Activated CD8-positive, alpha-beta memory T cell treated with anti-CD3 and anti-CD28 coated beads for 4 hours (primary cell): ENCODE measurements at places on chromosomes 4 and X.

DNA sequence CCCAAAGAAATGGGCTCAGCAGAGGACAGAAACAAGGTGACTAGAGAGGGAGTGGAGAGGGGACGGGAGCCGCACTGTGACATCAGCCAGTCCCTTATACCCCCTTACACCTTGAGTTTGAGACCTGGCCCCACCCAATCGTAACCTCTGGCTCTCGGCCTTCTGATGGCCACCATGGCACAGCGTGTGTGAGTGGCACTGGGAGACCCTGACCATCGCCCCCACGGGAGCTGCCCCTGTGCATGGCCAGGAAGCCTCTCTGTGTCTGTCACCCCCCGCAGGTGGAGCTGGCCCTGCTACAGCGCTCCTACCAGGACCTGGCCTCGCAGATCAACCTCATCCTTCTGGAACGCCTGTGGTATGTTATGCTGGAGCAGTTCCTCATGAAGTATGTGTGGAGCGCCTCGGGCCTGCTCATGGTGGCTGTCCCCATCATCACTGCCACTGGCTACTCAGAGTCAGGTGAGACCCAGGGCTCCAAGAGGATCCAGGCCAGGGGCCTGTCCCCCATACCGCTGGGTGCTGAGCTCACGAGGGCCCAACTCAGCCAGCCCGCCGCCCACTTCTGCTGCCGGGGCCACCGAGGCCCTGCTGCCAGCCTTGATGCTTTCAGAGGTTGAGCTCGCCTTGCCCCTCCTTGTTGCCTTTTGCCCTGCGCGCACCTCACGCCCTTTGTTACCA, 4.4 kb downstream of the ABCD1 start:
- DNase-seq, result no peak

DNA sequence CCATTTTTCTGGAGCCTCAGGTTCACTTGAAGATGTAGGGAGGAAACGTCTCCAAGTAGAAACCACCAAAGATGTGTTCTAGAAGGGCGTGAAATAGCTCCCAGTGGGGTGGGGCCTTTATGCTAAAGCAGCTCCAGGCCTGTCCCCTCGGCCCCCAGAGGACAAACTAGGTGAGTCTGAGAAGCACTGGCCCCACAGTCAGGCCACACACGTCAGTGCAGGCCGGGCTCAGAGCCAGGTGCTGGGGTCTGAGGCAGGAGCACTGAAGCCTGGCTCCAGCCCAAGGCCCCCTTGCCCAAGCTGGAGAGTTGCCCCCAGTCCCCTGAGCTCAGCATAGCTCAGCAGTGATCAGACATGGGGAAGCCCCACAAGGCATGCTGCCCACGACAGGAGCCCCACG, 95.4 kb upstream of the PSAPL1 start:
- DNase-seq, result no peak

DNA sequence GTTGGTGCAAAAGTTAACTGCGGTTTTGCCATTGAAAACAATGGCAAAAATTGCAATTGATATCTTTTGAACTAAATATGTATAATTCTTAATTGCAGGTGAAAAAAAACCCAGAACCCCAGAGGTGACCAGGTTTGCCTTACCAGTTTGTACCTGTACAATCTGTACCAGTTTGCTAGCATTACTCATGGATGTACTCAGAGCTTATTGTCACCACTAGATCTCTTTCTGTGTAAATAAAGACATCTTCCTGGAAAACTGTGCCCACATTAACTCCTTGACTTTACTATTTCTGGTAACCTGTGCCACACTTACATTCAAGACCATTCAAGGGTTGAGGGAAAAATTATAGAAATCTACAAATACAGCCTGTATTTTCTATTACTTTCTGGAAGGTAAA, 139.7 kb downstream of the ELOVL6 start:
- no peak for DNase-seq

- no peak for DNase-seq
These were observed 217.7 kb downstream of the NR3C2 start for GRCh38 chr4:148224476-148224875.

- DNase-seq, result no peak
These were observed 114.6 kb upstream of the CBR4 start for GRCh38 chr4:169124661-169125060.

DNA sequence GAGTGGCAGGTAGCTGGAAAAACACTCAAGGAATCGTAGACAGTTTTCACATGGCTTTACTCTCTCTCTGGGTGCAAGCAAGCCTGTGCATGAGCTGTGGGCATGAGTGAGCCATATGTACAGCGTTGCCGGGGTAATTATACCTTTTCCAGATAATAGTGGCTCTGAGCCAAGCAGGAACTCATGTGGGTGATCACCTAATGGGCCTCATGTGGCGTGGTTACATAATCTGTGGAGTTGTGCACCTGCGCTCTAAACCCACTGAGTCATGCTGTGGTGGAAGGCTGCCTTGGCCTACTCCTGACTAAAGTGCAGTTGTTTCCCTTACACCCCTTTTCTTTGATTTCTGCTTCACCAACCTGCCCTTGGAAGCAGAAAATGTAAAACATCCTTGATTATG, 1564.5 kb upstream of the PCDH10 start:
- no peak for DNase-seq

GRCh38 chr4:128283071-128283470, 4.5 kb downstream of the PGRMC2 start:
- no peak for DNase-seq

DNA sequence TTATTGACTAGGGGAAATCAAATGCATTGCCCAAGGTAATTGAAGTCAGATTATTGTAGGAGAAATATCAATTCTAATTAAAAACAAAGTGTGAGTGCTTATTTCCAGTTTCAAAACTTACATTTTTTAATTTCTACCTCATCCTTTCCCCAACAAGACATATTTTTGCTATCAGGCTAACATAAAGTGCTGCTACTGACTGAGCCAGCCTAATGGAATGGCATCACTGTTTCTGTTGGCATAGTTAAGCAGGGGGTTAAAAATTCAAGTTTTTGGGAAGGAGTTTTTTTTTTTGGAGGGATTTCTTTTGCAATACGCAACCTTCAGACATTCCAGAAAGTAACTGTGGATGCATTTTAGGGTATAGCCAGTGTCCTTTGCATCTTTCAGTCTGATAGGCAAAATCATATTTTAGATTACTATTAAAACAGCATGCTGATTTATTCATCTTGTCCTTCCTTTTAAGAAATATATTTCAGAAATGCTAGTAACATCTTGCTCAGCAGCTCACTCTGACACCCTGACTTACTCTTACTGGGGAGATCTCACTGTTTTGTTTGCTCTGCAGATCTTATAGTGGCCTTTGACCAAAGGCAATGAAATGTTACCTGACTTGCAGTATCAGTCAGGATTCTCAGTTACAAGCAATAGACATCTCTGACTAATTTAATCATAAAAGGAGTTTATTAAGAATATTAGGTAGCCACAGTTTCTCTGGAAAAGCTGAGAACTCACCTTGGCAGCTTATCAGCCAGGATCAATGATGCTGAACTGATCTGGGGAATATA, 24.4 kb downstream of the GAB1 start:
- DNase-seq, result no peak

- DNase-seq, result no peak
These were observed 342.0 kb downstream of the GBA3 start for GRCh38 chr4:23034731-23035130.

- no peak for DNase-seq
These were observed 1101.4 kb downstream of the ADGRL3 start for GRCh38 chr4:62301500-62301899.

GRCh38 chrX:20229155-20229554, 37.6 kb downstream of the RPS6KA3 start:
- DNase-seq, result no peak

DNA sequence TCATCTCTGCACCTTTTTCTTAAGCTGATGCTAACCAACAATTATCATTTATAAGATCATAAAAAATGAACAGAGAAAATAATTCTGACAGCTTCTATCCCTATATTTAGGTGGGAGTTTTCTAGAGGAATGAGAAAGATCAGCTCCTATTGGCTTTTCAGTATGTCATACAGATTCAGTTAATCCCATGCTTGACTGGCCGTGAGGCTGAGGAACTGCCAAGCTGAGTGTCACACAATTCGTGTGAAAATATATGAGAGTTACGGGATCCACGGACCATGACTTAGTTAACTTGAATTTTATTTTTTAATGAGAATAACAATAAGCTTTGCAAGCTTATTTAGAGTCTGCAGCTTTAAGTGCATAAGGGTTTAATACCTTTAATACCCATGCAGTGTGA, 37.5 kb downstream of the PHEX start:
- DNase-seq, result no peak

DNA sequence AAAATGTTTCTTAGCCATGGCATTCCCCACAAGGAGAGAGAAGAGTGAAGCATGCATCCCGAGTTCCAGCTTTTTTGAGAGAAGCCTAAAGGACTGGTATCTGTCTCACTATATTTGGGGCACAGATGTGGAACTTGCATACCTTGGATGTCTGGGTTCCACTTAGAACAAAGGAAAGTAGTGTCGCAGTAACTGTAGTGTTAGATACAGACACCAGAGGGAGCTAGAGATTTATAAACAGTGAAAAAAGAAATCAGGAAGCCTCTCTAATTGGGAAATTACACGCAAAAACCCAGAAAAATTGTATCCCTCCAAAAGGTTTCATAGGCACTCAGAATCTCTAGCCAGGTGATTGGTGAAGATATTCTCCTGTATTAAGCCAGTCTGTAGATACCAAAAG, 34.4 kb downstream of the AGTR2 start:
- DNase-seq, result no peak

DNA sequence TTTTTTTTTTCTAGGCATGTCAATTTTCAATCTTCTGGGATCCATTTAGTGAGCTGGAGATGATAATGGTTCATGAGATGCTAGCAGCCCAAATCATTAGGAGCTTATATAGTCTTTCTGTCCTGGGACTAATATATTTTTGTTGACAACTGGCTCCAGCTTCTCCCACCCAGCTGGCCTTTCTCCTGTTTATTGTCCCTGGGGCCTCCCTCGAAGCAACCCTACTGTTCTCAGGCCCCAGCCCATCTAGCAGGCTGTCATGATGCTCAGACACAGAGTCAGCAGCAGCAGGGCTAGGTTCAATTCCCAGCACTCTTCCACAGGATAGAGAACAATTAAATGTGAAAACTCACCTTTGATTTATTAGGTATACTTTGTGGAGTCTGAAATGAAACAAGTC, 127.6 kb upstream of the MID1 start:
- DNase-seq, result no peak

GRCh38 chrX:110732266-110732665, 63.4 kb downstream of the CHRDL1 start:
- no peak for DNase-seq

GRCh38 chr4:41883988-41884734, 51.1 kb upstream of the TMEM33 start:
- no peak for DNase-seq

- DNase-seq, result no peak
These were observed 2.7 kb upstream of the SORCS2 start for GRCh38 chr4:7189475-7190277.

DNA sequence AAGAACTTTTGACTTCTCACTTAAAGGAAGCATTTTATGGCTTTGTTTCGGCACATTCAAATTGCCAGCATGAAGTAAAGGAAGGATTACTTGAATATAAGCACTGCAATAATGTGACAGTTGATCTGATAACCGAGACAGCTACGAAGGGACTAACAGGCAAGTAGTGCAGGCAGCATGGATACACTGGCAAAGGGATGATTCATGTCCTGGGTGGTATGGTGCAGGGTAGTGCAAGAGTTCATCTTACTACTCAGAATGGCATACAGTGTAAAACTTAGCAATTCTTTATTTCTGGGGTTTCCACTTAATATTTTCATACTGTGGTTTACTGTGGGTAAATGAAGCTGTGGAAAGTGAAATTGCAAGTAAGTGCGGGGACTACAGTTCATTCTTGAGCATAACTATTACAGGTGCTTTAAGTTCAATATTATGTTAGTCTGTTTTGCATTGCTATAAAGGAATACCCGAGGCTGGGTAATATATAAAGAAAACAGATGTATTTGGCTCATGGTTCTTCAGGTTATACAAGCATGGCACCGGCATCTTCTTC, 611.8 kb downstream of the SPOCK3 start:
- DNase-seq, result no peak

GRCh38 chr4:39335566-39335965, 30.6 kb downstream of the RFC1 start:
- no peak for DNase-seq

- DNase-seq, result no peak
These were observed 85.3 kb upstream of the TLL1 start for GRCh38 chr4:165787516-165788274.

DNA sequence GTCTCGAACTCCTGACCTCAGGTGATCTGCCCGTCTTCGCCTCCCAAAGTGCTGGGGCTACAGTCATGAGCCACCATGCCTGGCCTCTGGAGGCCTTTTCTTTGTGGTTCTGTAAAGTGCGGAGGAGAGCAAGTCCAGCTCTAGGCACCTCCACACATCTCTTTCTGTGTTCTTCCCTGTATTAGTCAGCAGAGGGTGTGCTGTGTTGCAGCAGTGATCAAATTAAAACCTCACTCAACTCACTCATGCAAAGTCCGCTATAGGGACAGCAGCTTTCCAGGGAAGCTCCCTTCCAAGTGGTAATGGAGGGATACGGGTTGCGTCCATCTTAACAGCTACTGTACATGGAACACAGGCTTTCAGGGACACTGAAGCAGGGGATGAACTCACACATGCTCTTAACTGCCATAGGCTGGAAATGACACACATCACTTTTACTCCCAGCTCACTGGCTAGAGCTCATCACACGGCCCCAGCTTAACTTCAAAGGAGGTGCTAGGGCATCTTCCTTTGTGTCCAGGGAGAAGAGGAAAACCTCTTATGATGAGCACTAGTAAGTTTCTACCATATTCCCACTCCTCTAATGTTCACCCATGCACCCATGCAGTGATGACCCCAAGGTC, 36.0 kb upstream of the CCNG2 start:
- DNase-seq, result no peak

DNA sequence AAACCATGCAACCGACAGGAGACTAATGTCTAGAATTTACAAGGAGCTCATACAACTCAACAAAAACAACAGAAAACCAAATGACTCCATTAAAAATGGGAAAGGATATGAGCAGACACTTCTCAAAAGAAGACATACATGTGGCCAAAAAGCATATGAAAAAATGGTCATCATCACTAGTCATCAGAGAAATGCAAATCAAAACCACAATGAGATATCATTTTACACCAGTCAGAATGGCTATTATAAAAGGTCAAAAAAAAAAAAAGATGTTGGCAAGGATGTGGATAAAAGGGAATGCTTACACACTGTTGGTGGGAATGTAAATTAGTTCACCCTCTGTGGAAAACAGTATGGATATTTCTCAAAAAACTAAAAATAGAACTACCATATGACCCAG, 50.5 kb upstream of the CHRDL1 start:
- no peak for DNase-seq

DNA sequence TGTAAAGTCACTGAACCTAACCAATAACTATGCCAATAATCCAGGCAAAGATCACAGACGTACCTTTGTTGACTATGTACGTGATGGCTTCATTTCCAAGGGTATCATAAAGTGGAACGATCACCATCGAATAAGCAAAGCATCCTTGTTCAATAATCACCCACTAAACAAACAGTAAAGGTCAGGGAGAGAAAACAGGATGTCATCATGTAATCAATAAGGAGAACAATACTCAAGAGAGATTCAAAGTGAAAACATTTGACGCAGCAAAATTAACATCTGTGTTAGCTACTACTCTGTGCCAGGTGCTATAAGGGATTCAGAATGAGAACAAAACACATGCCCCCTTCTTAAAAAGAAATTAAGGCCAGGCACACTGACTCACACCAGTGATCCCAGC, 42.9 kb upstream of the CENPU start:
- DNase-seq, result no peak
